ENCODE measurements at places on chromosomes 5 and 9. TPM values are rescaled to one million over a fixed set of nuclear protein-coding genes. Genes with fewer than 3 reads are reported as not detected.

DNA sequence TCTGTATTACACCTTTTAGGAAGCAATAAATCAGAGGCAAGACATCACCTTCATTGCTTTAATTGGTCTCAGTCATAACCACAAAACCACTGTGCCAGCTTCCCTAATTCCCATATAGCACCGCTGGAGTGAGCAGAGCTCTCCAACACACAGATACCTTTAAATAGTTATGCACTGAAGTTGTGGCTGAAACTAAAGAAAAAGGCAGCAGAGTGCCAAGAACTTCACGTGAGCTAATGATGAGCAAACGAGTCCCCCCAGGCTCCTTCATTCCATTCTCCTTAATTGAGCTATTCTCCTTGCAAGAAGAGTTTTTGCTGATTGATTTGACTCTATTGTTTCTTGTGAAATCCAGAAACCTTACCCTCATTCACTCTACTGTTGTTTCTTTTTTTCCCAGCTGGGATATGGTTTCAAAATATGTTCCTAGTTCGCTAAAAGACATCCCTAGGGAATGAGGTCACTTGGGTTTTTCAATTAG lies 501.5 kb downstream of the SPATA31D1 start:
- no peak for DNase-seq

DNA sequence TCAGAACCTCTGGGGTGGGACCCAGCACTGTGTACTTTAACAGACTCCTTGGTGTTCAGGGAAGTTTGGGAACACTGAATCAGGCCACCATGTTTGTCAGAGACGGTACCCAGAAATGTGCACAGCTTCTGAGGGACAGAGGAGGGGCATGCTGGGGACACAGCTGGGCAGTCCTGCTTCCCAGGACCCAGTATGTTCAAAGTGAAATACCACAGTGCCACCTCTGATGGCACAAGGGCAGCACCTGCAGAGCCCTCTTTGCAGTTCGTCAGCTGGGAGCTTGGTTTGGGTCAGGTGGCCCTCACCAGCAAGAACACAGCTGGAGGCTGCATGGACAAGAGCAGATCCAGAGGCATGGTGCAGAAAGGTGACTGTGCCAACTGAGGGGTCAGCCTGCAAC lies 51.2 kb downstream of the NDST1 start:
- no peak for DNase-seq

GRCh38 chr5:55668356-55668755 lies 43.8 kb downstream of the SLC38A9 start:
- DNase-seq, result no peak

DNA sequence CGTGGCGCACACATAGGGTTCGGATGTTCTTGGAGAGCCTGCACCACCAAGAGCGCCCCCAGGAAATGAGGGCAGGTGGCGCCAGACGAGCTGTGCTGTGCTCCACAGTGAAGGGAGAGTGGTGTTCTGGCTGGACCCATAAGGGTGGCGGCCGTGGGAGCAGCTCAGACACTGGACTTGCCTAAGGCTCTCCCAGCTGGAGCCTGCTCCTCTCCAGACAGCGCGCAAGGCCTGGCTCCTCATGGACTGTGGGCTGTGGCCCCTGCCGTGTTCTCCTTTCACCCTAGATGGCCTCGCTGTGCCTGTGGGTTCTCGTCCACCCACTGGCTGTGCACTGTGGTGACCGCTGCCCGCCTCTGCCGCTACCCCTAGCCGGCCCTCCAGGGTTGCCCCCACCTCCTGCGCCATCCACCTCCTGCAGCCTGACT lies 92.9 kb downstream of the EHMT1 start:
- DNase-seq, result no peak

PPIP5K2 gene
- total RNA-seq, result 63.5 TPM
